Activated naive CD8-positive, alpha-beta T cell treated with anti-CD3 and anti-CD28 coated beads, Interleukin-2, amount 50 U/mL, for 24 hours (primary cell): ENCODE measurements at places on chromosomes 5 and 9.

GRCh38 chr5:78076351-78076750 lies 218.1 kb downstream of the AP3B1 start:
- DNase-seq, result no peak

DNA sequence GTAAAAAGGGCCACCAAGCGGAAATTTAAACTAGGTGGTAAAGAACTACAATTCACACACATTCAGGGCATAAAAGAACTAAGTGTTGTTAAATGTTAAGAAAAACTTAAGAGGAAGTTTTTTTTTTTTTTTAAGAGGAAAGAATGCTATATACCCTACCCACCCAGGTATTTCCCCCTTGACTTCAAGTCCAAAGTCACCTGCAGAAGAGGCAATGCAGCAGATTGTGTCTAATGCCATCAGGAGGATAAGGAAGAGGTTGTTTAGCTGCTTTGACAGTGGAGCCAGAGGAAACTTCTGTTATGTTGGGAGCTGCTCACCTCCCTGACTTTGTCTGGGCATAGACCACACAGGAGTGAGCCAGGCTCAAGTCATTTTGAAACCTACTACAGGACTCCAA lies 69.2 kb downstream of the MPDZ start:
- DNase-seq, result no peak

- DNase-seq, result no peak
Observed at GRCh38 chr9:127129073-127129717, 6.8 kb upstream of the ANGPTL2 start.

DNA sequence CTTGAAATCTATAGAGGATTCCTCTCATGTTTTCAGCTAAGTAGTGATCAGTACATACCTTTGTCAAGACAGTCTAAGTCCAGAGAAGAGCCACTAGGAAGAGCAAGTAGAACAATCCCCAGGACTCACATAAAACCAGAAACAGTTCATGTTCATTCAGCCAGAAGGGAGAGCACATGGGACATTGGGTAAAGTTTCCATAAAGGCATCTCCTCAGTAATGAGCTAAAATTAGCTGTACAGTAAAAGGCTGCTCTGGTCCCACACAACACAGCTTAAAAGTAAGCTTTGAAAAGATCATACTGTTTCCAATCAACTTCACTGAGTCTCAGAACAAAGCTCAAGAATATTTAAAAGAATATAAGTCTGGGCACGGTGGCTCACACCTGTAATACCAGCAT lies 32.4 kb downstream of the HOMER1 start:
- DNase-seq, result no peak

GRCh38 chr5:82603033-82603987 lies 325.2 kb upstream of the RPS23 start:
- DNase-seq, result no peak

DNA sequence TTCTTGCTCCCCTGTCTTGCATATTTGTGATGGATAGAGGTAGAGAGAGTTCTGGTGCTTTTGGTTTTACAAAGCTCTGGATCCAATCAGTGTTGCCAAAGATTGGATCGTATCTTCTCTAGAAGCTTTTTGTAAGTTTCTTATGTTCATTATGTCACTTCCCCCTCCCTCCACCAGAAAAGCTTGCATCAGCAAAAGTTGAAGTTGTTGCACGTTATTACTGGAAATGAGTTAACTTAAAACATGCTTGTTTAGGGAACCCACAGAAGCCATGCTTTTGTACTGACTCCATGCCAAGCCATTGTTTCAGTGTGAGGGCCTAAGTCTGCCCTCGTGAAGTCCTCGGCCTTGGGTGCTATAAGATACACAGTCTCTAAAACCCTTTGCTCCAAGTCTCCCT lies 186.5 kb downstream of the ERCC6L2 start:
- no peak for DNase-seq

DNA sequence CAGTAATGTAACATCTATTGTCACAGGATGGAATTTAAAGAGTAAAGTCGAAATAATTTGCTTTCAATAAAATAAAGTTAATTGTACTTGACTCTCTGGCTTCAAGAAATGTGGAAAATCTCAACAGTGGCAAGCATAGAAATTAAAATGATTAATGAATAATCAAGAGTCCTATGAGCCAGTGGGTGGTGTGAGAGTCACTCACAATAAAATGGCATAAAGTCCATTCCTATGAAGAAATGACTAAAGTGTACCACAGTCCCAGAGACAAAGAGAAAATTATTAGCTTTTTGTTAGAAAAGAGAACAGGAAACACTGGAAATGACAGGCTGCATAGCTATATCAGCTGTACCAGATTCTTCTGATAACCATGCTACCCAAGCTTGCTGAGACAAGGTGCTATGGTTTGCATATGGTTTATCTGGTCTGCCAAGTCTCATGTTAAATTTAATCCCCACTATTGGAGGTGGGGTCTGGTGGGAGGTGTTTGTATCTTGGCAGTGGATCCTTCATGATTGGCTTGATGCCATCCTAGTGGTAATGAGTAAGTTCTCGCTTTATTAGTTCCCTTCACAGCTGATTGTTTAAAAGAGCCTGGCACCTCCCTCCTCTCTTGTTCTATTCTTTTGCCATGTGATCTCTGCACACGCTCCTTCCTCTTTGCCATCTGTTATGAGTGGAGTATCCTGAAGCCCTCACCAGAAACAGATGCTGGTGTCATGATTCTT lies 647.7 kb upstream of the ITGA1 start:
- DNase-seq, result no peak

GRCh38 chr9:96122751-96123150 lies 179.2 kb downstream of the HSD17B3 start:
- DNase-seq, result no peak

GRCh38 chr5:167205881-167206280 lies 1085.6 kb upstream of the WWC1 start:
- no peak for DNase-seq

DNA sequence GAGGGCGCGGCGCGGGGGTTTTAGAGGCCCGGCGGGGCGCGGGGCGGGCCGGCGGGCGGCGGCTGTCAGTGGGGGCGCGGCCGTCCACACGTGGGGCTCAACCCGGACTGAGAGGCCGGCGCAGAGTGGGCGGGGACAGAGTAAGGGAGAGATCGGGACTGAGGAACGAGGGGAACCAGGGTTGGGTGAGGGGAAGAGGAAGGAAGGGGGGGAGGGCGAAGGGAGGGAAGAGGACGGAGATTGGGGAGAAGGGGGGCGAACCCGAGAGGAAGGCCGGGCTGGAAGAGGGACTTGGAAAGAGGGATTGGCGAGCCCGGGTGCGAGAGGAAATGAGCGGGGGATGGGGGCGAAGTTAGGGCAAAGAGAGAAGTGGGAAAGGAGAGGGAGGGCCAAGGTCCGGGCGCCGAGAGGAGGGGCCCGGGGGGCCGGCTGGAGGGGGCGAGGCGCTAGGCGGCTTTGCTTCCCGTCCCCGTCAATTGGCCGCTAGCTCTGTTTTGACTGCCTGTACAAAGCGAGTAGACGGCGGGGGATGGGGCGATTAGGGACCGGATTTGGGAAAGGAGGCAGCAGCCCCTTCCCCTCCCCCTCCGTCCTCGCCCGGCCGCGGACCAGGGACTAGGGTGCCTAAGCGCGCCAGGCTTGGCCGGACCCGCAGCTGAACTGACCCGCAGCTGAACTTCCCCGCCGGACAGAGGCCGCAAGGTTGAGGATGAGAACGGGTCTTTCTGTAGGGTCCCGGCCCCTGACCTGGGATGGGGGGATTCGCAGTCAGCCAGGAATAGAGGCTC lies 399 bp upstream of the FBN2 start:
- DNase-seq, result no peak
